ENCODE measurements at places on chromosomes 16 and 17. TPM values are rescaled to one million over a fixed set of nuclear protein-coding genes. Genes with fewer than 3 reads are reported as not detected.

- no peak for DNase-seq
Observed at GRCh38 chr17:40900809-40901356, 15.8 kb upstream of the KRT20 start.

DNA sequence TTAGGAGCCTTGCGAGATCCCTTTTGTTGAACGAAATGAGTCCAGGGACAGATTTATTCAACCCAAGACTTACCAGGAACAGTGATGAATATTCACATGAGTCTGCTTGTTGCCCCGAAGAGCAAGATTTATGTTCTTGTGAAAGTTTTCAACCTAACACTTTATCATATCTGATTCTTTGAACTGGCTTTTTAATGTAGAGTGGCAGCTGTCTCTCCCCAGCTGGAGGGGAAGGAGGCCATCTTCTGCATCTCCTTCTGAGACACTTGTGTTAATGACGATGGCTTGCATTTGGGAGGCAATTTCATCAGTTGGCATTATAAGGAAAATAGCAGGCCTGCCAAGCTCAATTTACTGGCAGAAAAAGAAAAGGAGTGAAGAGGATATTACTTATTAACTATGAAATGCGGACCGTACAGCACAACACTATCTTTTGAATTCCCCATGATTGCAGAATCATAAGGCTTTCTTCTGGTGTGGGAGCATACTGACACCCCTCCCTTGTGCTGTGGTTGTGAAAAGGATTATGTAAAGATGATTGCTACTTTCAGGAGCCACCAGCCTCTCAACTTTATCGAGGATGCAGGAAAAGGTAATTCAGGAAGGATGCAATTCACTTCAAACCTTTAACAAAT lies 35.7 kb downstream of the SMARCE1 start:
- DNase-seq: no peak

DNA sequence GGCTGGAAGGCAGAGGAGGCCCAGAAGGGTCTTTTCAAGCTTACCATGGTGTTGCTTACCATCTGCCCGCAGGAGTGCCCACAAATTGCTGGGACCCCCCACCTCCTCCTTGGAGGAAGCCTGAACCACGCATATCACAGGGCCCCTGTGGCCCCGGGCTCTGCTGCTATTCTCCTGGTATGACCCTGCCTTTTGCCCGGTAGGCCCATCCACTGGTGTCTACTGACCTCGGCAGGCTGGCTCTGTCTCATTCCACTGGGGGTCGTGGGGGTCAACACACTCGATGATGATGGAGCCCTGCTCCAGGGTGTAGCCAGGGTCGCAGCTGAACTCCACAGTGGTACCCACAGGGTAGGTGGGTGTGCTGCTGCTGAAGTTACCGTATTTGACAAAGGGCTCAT lies 8.2 kb upstream of the PHF12 start:
- no peak for DNase-seq

The ZDHHC1 gene
- 17.4 TPM for total RNA-seq

The FN3KRP gene
- 18.6 TPM for total RNA-seq

The NUPR1 gene
- not detected for total RNA-seq

The PPM1D gene
- 16.3 TPM for total RNA-seq

All from cardiac muscle cell (in vitro differentiated cells and primary cell).